ENCODE measurements at places on chromosomes 12 and 14. TPM values are rescaled to one million over a fixed set of nuclear protein-coding genes. Genes with fewer than 3 reads are reported as not detected.

KLHL33 gene
- not detected for total RNA-seq

PNN gene
- 17.8 TPM for total RNA-seq

ANKRD9 gene
- total RNA-seq: 23.6 TPM

CPNE6 gene
- total RNA-seq: not detected

ACSS3 gene
- total RNA-seq: not detected

NANOG gene
- not detected for total RNA-seq

FOXA1 gene
- total RNA-seq: 1.4 TPM

CLEC1B gene
- total RNA-seq: not detected

BDKRB2 gene
- total RNA-seq: 0.89 TPM

PTPN6 gene
- total RNA-seq: 0.31 TPM

JPH4 gene
- total RNA-seq: not detected

PFDN5 gene
- total RNA-seq: 456 TPM

MANSC4 gene
- not detected for total RNA-seq

NPFF gene
- total RNA-seq: not detected

NXPH4 gene
- total RNA-seq: 5.8 TPM

AHNAK2 gene
- 162 TPM for total RNA-seq

KCNJ8 gene
- not detected for total RNA-seq

SENP1 gene
- 27.3 TPM for total RNA-seq

Data from A172 (cell line).